ENCODE measurements at places on chromosomes 2 and 18.

- no peak for DNase-seq
These were observed 61.5 kb downstream of the TNS1 start for GRCh38 chr2:217941339-217941738.

GRCh38 chr2:133434959-133435668 is 133.1 kb downstream of the NCKAP5 start:
- DNase-seq: no peak

GRCh38 chr2:27442920-27443282 is 720 bp downstream of the KRTCAP3 start:
- DNase-seq: no peak

DNA sequence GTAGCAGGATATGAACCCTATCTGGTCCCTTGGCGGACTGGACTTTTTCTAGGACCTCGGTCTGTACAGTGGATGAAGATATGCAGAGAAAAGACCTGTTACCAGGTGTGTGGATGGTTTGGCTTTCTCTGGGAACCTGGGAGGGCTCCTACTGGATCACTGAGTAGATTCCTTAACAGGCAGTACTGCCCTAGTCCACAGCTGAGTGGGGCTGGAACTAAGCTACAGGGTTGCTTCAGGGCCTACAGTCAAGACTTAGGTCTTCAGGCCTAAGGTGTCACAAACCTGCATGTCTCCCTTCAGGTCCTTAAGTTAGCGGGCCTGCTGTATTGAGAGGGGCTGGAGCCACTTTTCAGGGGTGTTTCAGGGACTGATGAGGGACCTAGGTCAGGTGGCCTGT is 42.9 kb downstream of the ORC4 start:
- no peak for DNase-seq

- DNase-seq: no peak
These were observed 447.5 kb downstream of the BCL11A start for GRCh38 chr2:60105906-60106305.

DNA sequence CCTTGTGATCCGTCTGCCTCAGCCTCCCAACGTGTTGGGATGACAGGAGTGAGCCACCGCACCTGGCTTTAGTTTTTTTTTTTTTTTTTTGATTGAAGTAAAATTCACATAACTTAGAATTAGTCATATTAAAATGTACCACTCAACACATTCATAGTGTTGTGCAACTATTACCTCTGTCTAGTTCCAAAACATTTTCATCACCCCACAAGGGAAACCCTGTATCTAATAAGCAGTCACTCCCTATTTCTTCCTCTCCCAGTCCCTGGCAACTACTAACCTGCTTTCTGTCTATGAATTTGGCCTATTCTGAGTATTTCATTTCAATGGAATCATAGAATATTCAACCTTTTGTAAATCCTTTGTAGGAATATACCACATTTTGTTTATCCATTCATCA is 123.9 kb upstream of the FAM117B start:
- no peak for DNase-seq

DNA sequence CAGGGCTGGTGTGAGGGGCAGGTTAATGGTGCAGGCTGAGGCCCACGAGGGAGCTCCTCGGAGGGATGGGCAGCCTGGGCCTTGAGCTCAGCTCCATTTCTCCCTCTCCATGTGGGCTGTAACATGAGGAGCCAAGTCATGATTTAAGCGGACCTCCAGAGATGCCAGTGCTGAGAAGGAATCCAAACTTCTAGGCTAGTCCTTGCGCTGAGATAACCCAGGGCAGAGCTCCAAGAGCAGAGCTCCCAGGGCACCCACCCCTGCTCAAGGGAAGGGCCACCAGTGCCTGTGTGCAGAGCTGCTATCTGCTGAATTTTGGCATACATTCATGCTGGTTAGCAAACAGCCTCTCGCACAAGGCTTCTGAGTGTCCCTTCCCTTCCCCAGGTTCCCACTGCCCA is 95.1 kb downstream of the MRO start:
- DNase-seq: no peak

DNA sequence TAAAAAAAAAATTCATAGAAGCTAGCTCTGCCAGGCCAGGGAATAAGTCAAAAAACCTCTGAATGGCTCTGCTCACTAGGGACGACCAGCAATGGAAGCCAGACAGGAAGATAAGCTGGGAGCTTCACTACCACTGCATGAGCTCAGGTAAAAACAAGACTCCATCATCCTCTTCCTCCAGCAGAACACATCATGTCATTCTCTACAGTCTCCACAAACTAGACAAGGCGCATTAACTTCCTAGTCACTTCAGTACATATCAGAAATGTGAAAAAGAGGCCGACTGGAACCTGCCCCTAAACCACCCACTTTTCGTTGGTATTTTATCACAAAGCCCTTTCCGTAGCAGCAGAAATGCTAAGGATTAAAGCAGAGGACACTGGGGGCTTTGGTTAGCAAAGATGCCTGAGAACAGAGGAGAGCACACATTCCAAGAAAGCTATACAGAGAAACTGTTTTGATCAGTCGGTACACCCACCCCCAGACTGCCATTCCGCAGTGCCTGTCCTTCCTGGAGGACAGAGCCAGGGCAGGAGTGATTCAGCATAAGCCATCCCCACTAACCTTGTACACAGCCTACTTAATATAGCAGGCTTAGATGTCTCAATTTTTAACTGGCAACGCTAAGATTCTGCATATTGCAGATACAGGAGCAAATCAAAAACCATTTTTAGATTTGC is 53.4 kb downstream of the AAK1 start:
- DNase-seq: no peak

Measured in stimulated activated CD4-positive, alpha-beta T cell treated with anti-CD3 and anti-CD28 coated beads, TNF-alpha, amount 100 ng/mL, for 1 hour (primary cell).